Activated T-cell treated with anti-CD3 and anti-CD28 coated beads for 4 hours (primary cell): ENCODE measurements at places on chromosomes 11 and 22.
A peak's percentile ranks its signal among the peaks of the same experiment; 100 is the strongest.

DNA sequence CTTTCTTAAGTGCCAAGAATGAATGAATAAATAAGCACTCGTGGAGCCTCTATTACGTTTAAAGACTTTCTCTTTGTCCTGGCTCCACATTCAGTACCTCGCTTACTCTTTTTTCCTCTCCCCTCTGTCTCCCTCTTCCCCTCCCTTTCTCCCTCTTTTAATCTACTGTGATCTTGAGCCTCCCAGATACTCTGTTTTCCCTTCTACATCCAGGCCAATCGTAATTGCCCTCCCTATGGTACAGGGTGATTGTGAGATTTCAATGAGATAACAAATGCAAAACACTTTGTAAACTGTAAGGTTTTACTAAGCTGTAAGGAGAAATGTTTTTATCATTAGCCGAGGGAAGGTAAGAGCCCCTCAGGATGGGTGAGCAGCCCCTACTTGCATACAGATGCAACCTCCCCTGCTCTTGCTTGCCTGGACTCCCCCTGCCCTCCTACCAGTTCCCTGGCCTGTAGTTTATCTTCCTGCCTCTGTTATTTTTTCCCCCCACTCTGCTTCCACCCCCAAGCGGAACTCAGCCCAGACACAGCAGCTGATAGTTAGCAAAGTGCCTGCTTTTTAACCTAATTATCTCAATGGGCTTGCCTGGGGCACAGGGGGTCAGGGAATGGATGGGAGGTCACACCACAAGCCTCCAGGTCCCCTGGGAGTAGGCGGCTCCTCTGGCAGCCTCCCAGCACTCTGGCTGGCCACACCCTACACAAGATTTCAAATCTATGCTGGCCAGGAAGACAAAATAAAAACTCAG lies 76.9 kb upstream of the CADM1 start:
- no peak for DNase-seq

DNA sequence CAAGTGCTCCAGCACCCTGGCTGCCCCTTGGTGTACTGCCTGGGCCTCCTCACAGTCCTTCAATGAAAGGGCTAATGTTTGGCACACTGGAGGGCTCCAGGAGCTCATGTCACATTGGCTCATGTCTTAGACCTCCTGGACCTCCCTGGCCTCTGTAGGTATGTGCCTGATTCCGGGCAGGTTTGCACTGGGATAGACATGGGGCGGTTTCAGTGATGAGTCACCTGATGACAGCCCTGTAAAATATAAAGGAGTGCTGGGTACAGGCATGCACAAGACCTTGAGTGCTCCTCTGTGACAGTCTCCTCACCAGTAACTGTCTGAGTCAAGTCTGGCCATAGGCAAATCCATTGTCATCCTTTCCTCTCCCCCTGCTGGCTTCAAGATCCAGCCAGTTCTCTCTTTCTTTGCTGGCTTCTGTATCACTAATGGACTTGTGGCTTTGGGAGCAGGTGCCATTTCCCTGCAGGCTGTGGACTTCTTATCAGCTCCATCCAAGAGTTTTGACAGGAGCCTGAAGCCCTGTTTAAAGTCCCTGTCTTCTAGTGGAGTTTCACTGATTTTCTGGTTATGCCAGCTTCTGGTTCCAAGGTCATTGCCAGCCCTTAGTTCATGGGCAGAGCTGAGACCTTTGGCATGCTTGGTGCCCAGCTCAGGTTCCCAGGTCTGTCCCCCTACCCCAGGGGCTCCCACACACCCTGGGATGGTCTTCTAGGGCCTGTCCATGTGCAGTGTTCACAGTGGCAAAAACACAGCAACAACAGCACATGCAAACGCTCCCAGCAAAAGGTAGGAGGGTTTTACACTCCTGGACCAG lies 22.7 kb upstream of the P2RY2 start:
- DNase-seq, result no peak

DNA sequence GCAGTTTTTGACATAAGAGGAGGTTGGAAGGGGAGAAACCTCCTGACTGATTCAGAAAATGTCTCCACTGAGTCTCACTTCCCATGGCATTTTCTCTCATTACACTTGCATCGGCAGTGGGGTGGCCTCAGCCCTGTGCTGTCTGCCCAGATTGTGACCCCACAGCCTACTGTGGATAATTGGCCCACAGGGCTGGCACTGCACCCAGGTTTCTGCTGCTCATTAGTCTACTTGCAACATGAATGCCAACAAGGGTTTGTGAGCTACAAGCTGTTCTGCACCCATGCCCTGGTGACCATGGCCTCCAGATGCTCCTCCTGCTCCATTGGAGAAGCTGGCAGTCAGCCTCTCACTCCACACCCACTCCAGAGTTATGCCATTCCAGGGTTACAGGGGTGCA lies 296.0 kb downstream of the CTTN start:
- DNase-seq, result no peak

DNA sequence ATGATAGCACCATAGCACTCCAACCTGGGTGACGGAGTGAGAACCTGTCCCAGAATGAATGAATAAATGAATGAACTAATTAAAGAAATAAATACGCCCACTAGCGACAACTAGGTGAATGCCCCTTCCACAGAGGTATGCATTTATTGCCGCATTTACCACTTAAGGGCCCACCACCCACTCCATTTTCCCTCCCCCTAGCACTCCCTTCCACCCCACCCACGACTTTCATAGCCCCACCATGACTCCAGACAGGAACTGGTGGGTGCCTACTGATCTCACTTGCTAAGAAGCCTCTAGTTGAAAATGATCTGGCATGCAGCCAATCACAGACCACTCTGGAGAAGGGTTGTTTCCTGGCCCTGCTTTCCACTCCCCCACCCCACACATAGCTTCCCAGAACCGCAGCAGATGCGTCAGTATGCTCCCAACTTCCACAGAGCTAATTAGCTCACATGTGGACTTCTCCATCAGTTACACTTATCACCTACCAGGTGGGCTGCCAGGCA lies 167.6 kb downstream of the WT1 start:
- no peak for DNase-seq

DNA sequence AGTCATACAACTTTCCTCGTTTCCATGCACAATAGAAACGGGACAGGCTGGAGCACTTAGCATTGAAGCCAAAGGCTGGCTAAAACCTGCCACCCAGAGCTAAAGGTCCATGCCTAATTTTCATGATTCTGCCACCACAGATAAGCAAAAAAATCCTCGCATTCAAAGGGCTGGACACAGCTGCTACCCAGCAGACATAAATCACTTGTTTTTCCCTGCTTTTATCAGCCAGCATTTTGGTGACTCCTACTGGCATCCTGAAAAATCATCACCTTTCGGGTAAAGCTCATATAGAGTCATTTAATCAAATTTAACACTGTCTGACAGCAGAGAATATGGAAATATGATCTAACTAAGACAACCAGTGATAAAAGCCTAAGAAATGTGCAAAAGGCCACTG lies 37.9 kb downstream of the ALG9 start:
- no peak for DNase-seq

DNA sequence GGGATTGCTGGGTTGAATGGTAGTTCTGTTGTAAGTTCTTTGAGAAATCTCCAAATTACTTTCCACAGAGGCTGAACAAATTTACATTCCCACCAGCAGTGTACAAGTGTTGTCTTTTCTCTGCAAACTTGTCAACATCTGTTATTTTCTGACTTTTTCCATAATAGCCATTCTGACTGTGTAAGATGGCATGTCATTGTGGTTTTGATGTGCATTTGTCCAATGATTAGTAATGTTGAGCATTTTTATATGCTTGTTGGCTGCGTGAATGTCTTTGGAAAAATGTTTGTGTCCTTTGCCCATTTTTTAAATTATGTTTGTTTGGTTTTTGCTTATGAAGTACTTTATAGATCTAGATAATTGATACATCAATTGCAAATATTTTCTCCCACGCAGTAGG lies 1025.0 kb downstream of the JRKL start:
- DNase-seq, result no peak

DNA sequence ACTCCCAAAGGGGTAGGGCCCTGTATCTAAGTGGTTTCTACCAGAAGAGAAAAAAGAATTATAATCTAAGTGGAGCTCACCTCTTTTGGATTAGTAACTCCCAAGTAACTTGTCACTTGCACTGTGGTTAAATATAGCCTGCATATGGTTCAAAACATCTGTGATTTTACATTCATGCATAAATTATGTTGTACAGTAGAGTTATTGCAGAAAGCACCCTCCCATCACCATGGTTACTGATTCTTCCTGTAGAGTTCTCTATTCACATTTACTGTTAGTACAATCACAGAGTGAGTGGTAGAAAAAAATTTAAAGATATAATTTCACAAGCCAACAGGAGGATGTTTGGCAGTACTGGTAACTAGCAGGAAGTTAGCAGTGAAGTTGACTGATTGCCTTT lies 80.4 kb downstream of the LRRC4C start:
- no peak for DNase-seq

DNA sequence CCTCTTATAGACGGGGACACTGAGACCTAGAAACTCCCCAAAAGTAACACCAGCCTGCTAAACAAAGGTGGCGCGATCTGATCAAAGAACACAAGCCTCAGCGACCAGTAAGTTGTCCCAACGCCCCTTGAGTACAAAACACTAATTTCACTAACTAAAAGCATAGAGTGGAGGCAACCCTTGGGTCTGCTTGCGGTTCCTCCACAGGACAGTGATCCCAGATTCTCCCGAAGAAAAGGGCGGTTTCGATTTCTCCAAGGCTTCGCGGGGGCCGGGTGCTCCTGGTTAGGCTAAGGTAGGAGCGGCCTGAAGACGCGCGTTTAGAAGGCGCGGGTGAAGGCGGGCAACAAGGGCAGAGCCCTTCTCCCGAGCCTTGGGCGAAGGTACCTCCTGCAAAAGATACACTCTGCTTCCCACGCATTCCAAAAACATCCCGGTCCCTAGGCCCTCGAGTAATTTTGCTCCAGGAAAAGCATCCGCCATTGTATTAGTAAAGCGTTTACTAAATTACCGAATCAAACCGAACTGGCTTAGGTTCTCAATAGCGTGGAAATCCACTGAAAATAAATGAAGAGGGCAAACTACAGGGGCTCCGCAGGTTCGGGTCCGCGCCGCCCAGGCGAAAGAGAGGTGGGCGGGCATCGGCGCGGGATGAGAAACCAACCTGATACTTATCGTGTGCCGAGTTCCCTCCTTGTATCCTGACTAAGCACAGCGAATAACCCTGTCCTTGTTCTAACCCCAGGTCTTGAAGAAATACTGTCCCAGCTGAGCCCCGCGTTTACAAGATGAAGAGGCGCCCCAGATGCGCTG lies 2.0 kb downstream of the WT1 start:
- no peak for DNase-seq

DNA sequence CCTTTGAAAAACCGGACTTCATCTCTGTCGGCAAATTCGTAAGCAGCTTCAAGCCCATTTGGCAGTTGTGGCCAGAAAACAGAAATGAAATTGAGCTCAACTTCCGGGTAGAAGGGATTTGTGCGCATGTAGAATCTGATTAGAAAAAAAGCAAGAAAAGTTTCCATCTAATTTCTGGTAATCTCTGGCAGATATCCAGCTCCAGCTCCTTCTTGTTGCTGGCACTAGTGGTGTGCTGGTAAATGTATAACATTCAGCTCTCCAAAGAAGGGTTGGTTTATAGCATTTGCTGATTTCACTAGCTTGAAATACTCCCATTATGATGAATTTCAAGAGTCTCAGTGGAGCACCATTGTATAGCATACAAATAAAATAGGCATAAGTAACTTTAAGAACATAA lies 5.4 kb downstream of the MMP1 start:
- no peak for DNase-seq

- no peak for DNase-seq
These were observed 417 bp downstream of the HNRNPUL2 start for GRCh38 chr11:62726915-62727164.

DNA sequence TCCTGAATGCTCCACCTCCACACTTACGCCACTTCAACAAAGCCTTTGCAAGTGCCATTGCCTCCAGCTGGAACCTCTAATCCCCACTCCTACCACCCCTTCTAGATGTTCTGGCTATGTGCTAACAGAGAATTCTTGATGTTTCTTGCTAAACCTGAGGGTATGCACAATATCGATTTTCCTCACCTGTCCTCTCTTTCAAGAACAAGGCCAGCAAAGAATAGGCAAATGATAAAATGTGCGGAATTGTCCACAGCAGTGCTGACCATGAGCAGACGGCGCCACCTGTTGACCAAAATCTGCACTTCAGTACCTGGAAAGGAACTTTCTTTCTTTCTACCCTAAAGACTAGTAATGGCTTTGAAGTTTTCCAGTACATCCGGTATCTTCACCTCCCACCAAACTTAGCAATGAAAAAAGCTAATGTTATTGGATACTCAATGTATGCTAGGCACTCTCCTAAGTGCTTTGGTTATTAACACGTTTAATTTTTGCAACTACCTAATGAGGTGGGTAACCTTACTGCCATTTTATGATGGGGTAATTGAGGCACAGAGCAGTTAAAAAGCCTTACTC lies 3.4 kb downstream of the TIMM10 start:
- peak; percentile 68 for DNase-seq

DNA sequence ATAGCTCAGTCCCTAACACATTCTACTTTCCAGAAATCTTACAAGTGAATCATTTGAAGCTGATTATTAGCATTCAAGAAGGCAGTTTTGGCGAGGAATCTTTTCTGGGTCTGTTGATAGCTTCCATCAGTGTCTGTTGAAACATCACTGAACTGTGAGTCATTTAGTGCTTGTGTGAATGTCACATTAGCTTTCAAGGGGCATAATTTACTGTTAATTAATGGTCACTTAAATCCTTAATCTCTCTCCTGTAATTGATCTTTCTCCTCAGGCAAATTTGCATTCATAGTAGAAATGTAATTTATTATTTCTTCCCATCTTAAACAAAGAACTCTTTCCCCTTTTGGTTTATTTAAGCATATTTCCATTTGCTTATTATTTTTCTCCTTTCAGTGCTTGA lies 2.6 kb downstream of the HTR3B start:
- no peak for DNase-seq

DNA sequence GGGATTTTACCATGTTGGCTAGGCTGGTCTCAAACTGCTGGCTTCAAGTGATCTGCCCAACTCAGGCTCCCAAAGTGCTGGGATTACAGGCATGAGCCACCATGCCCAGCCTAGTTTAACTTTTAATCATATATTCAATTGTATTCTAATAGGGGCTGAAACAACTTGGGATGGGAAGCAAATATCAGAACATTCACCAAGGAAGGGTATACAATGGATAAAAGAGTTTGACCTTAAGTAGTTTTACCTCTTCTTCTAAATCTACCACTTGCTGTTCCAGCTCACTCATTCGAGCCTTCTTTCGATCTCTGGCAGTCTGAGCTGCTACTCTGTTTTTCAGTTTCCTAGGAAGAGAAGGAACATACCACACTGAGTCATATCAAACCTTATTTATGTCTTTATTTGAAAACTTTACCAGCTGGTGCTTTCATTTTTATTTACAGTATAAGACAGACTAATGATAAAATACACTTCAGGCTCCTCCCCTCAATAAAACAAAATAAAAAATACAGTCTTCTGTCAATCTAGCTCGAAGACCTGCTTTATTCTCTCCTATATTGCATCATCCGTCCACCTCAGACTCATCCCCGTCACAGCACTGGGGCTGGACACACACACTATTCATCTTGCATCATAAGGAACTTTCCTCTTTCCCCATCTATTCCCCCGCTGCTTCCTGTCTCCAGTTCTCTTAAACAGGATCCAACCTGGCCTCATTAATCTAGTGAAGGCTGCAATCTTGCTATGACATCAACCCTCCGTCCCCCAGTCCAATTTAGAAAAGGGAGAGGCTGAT lies 1.4 kb downstream of the XBP1 start:
- peak; percentile 17 for DNase-seq

- no peak for DNase-seq
These were observed 1196.3 kb downstream of the BRD1 start for GRCh38 chr22:48631288-48631863.
